Stimulated activated memory B cell treated with anti-CD40 and anti-IgM and Interleukin-4, amounts not matched to agents 10 μg/mL and 1 μg/mL and 100 μg/mL, for 72 hours (primary cell): ENCODE measurements at places on chromosomes 6 and 20.

DNA sequence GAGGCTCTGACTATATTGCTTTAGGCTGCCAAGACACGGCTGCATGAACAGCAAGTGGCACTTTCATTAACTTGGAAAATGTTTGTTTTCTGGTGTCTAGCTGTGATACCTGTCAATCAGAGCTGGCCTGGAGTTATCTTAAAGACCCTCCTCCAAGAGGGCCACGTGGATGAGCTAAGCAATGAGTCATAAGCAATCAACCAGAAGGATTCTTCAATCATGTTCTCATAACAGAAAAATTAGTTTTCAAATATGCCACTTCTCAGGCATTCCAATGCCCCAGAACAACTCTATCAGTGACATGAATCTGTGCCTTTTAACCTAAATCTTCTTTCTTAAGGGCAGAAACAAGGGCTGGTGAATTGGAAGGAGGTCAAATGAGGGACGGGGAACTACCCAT lies 283.0 kb downstream of the HTR1B start:
- ATAC-seq = no peak

- no peak for ATAC-seq
Measured at GRCh38 chr6:12096342-12096741, 84.2 kb downstream of the HIVEP1 start.

DNA sequence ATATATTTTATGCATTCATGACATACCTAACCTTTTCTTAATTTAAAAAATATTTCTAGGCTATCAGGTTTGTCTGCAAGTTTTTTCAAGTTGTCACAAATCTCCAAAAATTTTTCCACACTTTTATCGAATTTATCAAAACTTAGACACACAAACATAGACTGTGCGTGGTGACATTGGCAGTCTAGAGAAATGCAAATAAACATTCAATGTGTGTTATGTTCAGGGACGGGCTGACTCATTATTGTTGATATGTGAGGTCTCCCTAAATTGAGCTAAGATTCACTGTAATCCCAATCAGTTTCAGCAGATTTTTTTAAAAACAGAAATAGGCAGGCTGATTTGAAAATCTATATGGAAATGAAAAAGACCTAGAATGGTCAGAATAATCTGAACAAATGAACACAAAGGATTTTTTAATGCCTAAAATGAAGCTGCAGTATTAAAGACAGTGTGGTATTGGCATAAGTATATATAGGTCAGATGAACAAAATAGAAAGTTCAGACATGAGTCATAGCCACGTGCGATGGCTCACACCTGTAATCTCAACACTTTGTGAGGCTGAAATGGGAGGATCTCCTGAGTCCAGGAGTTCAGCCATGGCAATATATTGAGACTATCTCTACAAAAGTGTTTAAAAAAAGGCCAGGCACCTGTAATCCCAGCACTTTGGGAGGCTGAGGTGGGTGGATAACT lies 19.2 kb downstream of the BLTP3A start:
- ATAC-seq = peak; percentile 93

GRCh38 chr6:152386131-152386530 lies 251.0 kb downstream of the SYNE1 start:
- ATAC-seq = no peak

DNA sequence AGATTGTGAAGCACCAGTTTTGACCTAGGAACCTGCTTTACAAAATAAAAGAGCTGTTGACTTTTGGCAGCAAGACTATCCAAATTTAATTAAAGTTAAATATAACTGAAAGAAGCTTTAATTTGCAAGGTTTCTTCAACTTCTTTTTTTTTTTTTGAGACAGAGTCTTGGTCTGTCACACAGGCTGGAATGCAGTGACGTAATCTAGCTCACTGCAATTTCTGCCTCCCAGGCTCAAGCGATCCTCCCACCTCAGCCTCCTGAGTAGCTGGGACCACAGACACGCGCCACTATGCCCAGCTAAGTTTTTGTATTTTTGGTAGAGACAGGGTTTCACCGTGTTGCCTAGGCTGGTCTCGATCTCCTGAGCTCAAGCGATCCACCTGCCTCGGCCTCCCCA lies 13.7 kb upstream of the CSE1L start:
- ATAC-seq = no peak

DNA sequence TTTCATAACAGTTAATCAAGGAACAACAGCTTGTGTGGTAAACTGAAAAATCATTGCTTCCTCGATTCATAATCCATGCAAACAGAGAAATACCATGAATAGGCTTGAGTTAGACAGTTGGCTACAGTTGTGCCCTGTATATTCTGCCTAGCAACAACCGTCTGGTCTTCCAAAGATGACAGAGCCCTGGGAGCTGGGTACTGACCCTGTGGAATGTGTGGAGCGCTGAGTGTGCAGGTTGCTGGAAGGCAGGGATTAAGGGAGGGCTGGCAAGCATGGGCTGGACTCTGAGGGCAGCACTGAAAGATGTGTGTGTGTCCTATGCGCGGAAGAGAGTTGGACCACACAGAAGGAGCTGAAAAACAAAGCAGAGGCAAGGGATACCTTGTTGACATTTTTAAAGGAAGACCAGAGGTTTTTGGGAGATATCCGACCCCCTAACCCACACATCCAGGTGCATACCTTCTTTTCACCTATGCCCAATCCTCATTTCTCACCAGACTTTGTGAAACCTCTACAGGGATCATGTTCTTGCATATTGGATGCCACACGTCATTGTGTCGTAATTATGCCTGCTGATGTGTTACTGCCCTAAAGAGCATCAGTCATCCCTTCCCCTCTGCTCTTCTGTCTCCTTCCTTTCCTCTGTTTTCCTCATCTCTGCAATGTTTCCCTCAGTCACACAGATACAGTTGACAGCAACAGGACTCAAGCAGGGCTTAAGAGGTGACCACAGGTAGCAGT lies 58.2 kb upstream of the VGLL2 start:
- peak; percentile 43 for ATAC-seq
